Glomerular endothelial cell (primary cell): ENCODE measurements at places on chromosomes 3 and 15. TPM values are rescaled to one million over a fixed set of nuclear protein-coding genes. Genes with fewer than 3 reads are reported as not detected.

The CX3CR1 gene
- total RNA-seq: not detected in 2 replicates

GRCh38 chr3:47849699-47850563 lies 47.0 kb downstream of the DHX30 start:
- DNase-seq: no peak

DNA sequence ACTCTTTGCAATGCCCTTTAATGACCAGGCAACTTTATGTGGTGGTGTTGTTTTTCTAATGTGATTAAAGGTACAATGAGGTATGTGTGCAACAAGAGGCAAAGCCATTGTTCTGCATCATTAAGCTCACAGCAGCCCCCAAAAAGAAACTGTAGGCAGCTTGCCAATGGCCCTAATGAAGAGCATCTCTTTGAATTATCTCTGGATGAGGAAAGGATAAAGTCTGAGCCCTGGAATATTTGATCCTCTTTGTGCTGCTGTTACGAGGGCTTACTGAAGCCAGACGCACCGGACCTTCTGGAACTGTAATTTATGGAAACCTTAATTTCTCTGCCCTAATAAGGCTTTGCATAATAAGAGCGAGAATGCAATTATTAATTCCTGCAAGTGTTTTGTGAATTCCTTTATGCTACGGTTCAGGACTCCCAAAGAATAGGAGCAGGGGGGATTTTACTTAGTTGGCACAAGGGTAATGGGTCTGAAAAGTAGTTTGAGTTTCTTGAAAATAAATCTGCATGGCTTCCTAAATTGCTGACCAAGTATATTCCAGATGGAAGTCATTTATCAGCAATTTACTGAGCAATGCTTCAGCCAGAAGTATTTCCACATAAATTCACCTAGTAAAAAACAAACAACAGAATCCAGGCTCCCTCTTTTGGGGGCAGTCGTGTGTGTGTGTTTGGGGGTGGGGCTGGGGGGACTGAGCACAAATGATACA lies 193.4 kb downstream of the PDZRN3 start:
- DNase-seq: no peak

DNA sequence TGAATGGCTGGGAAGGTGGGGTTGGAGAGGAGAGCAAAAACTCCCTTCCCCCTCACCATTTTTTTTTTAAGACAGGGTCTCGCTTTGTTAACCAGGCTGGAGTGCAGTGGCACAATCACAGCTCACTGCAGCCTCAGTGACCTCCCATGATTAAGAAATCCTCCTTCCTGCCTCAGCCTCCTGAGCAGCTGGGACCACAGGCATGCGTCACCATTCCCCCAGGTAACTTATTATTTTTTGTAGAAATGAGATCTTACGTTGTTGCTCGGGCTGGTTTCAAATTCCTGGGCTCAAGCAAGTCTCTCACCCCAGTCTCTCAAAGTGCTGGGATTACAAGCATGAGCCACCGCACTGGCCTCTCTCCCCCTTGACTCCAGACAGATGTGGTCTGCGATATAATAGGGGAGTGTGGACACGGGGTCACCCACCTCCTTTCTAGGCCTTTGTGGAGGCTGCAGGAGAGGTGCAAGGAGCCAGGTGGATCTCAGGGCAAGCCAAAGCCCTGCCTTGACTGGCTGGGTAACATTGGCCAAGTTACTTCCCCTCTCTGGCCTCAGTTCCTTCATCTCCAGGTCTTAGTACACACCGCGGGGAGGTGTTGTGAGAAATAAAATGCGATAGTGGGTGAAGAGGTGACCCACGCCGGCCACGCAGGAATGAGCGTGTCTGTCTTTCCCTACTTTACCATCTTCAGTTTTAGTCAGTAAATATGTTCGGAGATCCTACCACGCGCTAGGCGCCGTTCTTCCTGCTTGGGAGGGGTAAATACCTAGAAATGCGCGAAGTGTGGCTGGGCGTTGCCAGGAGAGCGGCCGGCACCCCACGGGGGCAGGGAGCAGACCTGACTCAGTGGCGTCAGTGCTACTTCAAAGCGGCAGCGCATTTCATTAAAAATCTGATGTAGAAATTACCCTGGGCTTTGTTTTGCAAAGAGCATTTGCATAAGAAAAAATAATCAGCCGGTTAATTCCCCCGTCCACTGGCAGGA lies 20.2 kb upstream of the CORO2B start:
- DNase-seq: no peak

DNA sequence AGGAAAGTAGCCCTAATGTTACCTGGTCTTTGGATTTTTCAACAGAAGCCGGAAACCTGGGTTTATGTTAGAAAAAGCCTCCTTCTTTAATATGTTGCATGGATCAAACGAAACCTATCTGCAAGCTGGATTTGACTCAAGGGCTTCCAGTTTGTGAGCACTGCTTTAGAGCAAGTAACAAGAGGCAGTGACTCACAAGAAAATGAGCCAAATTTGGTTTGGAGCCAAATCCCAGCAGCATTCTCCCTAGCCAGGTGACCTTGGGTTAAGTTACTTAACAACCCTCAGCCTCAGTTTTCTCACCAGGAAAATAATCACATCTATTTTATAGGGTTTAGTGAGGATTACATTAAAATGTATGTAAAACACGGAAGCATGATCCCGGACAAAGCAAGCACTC lies 215.2 kb upstream of the PRICKLE2 start:
- no peak for DNase-seq

DNA sequence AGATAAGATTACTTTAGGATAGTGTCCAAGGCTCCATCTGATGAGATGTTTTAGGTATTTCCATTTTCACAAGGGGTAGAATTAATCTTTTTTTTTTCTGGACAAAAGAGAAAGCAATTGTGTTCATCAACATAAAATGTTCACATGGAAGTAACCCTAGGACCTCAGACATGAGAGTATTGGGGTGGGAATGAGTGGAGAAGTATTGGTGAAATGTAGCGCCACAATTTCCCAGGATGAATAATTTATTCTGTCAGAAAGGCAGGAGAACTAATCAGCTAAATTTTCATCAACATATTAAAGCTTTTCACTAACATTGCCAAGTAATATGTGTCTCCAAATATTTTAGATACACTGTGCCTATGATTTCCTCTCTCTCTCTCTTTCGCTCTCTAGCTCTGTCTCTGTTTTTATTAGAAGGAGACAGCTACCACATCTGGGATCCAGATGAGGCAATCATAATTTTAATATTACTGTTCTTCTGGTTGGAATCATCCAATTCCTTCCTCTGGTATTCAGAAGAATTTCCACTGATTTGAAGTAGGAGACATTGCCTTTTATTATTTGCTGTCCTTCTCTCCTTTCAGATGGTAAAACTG lies 21.6 kb upstream of the ZNF280D start:
- DNase-seq: no peak

DNA sequence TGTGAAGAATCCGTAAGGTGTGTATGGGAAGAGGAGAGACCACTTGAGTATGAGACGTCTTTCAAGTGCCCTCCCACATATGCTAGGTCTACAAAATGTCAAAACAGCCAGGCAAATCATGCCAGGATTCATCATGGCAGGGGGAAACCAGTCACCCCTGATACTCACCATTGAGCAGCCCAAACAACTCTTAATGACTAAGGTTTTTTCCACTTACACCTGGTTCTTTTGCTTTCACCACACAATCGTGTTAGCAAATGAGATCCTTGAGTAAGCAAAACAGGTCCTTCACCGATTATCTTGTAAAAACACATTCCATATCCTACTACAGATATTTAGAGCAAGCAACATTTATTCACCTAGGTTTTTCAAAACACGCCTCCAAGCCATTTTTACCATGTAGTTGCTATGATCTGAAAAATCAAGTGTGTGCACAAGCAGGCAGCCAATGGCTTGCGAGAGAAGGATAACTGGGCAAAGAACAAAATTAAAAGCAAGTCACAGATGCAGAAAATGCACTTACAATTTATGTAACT lies 177.5 kb upstream of the LPP start:
- no peak for DNase-seq

DNA sequence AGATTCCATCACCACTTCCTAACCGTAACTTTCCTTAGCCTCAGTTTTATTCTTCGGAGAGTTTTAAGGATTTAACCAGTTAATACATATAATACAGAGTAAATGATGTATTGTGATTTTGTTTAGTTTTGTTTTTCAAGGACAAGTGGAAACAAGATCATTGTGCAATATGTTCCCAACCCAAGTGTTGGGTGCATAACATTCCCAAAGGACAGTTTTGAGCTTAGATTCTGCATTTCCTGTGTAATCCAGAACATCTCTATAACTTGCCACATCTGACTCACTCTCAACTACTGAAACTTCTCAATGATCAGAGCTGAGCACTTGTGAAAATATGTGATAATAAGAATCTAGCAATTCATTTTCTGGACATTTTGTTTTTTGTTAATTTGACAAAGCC lies 466.1 kb upstream of the PPP2R3A start:
- DNase-seq: no peak
